8988T (cell line): ENCODE measurements at places on chromosomes 5 and 9.

DNA sequence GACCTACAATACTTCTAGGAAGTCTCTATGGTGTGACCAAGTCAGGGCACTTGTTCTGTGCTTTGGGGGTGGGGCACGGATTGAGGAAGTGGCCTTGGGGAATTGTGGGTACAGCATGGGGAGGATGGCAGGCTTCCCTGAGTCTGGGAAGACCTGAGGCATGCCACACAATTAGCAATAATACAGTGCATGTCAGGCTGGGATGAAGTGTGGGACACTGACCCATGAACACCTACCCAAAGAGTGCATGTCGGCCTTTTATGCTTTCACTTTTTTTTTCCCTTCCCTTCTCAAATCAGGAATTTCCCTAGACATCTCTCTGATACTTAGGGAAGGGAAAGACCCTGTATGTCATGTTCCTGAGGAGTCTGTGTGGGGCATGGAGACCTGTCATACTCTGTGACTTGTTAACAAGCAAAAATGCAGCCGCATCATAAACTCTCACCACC, 146.4 kb downstream of the PALM2AKAP2 start:
- DNase-seq: no peak

GRCh38 chr5:71903808-71904207, 184.7 kb downstream of the CARTPT start:
- no peak for DNase-seq

DNA sequence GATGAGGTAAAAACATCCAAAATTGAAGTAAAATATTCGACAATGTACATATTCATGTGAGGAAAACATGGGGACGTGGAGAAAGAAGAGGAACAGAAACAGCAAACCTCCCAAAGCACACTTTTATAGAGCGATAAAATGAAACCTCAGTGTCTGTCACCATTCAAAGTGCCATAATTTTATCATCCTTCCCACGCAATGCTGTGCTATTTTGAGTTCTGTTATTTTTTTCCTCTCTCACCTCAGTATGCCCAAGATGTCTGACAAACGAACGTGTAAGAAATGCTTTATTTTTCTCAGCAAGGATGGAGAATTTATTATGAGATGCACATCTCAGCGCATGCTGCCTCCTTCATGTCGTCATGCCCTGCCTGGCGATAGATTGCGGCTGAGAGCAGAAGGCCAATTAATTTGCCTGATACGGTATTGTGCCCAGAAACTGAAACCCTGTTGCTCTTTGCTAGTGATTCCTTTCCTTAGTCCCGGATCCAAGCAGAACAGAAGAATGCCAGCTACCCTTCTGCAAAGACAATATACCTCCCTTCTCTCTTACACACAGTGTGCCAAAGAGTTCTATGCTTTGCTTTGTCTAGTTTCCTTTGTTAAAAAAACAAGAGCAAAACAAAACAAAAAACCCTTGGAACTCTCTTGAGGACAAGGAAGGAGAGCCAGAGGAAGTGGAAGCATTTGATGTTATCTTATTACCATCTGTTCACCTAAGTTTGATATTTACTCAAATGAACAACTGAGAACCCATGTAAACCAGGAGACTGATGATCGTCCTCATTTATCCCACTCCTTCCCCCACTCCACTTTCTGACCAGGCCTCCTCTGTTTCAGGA, 192.4 kb downstream of the SEMA6A start:
- DNase-seq: no peak

DNA sequence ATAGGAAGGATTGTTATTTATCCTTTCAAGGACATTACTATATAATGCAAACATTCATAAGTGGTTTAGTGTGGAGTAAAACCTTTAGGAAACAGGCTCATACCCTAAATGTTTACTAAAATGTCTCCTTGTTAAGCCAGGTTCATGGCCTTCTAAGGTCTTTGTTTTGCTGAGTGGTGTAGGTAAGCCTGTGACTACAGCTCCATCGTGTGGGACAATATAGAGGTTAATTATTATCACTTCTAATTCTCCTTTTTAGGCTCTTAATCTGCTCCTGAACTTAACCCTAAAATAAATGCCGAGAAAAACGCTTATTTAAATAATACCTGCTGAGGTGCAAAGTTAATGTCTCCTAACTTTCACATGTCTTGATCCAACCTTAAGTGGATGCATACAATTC, 43.8 kb downstream of the SPINK5 start:
- DNase-seq: no peak

DNA sequence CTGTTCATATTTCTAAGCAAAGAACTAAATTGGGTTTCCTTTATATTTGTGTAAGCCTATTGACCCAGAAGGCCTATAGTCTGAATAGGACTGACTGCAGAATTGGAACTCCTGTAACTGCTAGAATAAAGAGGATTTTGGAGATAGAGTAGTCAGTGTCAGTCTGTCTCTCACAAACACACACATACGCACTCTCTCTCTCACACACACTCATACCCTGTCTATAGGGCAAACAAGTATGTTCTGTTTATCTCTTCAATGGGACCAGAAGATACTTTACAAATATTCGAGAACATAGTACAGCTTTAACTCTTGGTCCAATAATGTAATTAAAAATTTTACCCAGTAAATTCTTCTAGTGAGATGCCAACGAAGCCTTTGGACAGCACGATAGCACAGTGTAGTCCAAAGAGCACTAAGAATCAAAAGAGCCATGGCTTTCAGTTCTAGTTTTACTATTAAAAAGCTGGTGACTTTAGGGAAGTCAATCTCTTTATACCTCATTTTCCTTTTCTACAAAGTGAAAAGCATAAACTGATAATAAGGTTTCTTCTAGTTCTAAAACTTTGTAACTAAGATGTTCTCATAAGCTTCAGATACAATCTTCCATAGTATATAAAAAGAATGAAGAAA, 19.3 kb downstream of the ABHD17B start:
- no peak for DNase-seq

DNA sequence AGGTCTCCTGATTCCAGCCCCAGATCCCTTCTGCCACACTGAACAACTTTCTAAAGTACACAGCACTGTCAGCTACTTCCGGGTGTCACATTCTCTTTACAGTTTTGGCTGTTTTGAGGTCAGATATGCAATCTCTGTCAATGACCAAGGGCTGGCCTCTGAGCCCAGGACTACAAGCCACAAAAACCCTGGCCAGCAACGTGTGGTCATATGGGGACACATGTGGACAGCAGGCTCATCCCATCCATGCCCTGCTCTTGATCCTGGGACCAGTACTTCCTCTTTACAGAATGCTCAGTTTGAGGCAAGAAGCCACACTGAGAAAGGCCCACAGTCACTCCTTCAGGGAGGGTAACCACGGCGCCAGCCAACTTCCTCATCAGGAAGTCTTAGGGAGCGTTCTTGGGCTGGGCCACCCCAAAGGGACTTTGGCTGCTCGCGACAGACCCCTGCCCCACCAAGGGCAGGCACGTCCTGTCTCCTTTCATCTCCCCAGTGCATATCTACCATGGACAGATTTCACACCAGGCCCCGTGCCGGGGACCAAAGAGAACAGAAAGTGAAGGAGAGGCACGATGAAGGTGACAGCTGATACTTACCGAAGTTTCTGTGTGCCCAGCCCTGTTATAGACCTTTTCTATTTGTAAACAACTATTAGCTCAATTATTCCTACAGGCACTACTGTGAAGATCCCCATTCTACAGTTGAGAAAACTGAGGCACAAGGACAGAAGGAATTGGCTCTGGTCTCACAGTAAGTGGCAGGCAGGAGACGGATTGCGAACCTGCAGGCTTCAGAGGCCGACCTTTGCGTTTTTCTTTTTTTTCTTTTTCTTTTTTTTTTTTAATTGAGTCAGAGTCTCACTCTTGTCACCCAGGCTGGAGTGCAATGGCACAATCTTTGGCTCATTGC, 37.3 kb downstream of the STK10 start:
- DNase-seq: no peak

GRCh38 chr5:89998519-89999305, 410.8 kb downstream of the CETN3 start:
- DNase-seq: no peak

DNA sequence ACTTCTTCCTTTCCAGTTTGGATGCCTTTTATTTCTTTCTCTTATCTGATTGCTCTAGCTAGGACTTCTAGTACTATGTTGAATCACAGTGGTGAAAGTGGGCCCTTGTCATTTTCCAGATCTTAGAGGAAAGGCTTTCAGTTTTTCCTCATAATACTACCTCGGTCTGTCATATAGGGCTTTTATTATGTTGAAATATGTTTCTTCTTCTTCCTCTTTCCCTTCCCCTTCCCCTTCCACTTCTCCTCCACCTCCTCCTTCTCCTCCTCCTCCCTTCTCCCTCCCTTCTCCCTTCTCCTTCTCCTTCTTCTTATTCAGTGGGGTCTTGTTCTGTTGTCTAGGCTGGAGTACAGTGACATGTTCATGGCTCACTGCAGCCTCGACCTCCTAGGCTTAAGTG, 9.2 kb upstream of the TERT start:
- no peak for DNase-seq

DNA sequence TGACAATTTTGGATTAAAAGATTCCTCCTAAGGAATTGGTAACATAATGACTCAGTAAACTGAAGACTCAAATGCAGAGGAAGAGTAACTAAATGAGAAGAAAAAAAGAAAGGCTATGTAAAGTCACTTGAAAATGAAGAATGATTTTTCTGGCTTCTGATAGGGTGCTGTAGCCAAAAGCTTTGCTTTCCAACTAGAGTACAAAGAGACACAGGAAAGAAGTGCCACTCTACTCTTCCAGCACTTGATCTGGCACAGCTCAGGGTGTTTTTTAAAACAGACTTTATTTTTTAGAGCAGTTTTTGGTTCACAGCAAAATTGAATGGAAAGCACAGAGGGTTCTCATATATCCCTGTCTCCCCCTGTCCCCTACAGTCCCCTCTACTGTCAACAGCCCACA, 122.5 kb downstream of the LMNB1 start:
- no peak for DNase-seq

DNA sequence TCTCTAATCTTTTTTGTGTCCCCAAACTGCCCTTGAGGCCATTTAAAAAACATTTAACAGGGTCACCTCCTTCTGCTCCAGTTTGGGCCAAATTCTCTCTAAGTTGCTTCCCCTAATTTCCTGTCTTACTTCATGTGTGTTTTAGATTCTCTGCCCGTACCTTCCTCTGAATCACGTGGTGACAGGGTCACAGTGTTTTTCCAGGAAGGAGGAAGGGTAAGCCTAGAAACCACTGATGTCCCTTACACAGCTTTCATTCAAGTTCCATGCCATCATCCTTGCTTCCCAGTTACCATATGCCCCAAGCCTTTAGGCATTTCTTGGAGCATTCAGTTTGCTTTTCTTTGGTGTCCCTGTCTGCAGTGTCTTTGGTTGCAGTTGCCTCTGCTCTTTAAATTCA, 42.4 kb upstream of the MACIR start:
- no peak for DNase-seq

DNA sequence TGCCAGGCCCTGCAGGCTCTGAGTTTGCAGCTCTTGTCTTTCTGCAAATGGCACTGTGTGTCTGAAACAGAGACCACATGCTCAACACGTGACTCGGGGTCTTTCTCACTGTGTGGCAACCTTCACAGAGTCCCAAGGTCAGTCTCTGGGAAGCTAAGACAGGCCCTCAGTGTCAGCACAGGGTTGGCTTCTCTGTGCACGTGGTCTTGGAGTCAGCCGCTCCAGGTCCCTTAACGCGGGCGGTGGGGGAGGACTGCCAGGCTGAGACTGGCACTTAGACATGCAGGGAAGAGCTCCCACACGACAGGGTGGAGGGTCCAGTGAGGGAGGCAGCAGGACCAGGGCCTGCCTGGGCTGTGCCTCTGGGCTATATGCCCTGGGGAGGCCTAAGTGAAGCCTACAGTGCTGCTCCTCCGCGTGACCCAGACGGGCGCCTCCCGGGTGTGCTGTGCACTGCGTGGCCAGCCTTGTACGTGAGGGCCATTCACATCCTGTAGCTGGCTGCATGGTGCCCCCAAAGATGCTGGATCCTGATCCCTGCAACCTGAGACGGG, 76.8 kb downstream of the ADAMTS2 start:
- DNase-seq: no peak

DNA sequence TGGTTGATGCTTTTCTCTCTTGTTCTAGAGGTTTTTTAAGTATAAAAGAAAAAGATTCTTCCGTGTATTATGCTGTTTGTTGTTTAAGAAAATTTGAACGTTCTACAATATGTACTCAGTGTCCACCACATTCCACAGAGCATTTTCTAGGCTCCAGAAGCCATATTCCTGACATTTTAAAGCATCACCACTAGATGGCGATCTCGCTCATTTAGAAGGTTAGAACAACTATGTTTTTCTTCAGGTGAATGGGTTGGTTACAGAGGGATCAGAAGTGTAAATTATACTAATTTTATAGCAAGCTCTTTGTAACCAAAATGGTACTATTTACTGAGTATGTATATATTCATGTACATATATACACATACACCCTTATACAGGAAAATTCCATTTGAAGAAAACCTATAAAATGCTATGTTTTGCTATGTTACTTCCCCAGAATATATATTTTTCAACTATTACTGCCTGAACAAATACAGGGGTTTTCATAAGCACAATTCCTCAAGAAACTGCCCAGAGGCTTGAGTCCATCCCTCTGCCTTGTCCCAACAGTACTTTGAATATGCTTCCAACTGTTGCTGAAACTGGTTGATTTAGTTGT, 284.3 kb downstream of the CCDC171 start:
- DNase-seq: peak; percentile 13

- DNase-seq: no peak
These were observed 259.0 kb downstream of the IRX2 start for GRCh38 chr5:2492476-2492875.

DNA sequence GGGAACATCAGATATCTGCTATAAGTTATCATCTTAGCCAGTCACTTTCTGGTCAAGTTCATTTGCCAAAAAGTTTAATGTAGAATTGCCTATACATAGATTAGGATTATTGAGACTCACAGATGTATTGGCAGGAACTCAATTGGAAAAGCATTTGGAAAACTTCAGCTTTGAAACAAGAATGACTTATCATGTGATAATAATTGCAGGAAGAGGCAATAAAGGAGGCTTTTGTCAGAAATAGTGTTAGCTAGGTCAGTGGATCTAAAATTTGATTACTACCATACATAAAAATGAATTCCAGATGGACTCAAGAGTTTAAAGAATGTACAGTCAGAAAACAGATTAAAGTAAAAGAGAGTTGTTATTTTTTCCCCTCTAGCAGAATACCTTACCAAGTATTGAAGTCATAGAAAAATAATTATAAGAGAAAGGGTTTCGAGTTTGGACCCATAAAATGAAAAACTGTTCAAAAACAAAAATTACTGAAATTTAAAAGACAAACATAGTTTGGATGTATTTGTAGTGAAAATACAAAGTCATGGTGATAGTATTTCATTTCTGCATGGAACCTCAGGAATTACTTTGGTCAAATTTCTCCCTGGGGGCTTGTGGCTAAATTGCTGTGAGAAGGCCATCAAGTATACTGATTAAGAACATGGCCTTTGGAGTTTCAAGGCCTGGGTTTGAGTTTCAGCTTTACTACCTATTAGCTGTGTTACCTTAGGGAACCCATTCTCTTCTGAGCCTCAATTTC, 159.9 kb downstream of the TMEM38B start:
- DNase-seq: no peak

DNA sequence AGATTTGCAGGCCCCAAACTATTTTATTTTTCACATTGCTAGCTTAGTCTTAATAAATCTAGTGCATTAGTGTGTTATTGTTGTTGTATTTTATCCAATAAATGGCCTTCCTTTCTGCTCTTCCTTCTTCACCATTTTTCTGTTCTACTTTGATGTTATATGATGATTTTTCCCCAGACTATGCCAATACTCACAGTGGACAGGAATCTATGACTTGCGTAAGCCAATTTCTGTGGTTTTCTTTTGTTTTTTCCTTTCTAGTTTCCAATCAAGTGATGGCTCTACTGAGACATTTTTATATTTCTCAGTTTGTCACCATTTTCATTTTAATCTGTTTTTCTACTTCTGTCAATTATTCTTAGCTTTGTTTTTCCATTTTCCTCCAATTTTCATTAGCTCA, 106.8 kb upstream of the FBXL7 start:
- DNase-seq: no peak
